Ovary (tissue), 10 donors: ENCODE measurements at places on chromosomes 12 and 14.

DNA sequence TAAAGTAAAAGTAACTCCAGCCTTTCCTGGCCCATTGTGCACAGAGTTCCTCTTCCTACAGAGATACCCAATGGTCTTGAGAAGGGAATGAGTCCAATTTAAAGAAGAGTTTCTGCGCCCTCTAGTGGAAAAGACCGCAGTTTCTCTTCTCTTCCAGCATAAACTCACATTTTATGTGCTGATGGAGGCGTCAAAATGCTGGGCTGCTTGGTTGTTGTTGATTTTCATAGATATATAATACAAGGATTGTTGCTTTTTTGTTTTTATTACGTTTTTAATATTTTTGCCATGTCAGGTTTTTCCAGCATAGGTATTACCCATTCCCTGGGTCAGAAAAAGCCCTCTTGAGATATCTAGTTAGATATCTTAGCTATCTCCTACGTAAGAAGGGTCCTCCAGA, 356.9 kb upstream of the STXBP6 start:
- DNase-seq, result no peak

GRCh38 chr14:59939828-59940227, 19.9 kb downstream of the LRRC9 start:
- no peak for DNase-seq

DNA sequence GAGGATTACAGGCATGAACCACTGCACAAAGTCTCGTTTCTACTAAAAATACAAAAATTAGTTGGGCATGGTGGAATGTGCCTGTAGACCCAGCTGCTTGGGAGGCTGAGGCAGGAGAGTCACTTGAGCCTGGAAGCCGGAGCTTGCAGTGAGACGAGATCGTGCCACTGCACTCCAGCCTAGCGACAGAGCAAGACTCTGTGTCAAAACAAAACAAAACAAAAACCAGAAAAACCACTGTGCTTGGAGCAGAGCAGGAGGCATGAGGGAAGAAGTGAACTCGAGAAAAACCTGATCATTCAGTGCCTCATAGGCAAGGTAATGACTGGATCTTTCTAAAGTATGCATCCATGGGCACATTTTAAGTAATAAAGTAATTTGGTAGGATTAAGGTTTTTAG, 487.8 kb downstream of the KCNH5 start:
- no peak for DNase-seq

DNA sequence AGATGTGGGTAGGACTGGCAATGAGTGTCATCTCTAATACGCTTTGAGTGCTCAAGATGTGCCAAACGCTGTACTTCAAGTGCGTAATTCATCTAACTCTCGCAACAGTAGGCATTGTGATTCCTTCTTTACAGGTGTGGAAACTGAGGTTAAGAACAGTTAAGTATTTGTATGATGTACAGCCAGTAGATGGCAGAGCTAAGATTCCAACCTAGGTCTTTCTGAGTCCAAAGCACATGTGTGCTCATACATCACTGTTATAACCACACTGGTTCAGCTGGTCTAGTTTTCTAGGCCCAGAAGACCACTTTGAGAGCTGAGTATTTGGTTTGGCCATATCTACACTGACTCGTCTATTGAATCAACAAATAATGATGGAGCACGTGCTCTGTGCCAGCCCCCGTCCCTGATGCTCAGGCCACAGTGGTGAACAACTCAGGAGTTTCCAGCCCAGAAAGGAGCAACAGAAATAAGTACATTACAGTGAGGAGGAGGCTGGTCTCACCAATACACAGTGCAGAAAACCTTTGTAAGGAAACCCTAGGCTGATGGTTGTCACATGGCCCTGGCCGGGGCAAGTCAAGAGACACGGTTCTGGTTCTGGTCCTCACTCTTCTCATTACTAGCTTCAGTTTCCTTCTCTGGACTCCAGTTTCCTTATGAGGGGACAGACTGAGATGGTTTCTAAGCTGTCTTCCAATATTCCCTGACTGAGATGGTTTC, 69.3 kb upstream of the SCN8A start:
- DNase-seq, result no peak

DNA sequence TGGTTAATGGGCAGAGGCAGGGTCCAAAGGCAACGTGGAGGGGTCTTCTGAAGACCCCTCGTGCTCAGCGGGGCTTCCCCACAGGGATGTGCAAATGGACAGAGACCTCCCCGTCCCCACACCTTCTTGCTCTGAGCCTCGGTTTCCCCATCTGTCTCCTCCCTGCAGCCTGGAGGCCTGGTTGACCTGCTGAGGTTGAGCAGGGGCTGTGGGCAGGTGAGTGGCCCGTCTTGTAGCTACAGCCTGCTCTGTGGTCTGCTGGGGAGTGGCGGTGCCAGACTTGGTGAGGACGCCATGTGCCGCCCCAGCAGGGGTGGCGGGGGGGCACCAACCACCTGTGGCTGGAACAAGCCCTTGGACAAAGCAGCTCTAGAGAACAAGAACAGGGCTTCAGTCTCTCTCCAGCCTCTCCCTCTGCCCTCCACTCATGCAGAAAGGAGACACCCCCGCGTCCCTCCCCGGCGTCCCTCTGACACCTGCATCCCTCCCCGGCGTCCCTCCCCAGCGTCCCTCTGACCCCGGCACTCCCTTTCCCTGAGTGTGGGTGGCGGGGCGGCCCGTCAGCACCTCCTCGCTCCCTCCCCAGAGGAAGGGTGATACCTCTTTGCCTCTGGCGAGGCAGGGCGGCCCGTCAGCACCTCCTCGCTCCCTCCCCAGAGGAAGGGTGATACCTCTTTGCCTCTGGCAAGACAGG, 83.7 kb downstream of the NOC4L start:
- DNase-seq, result no peak

- DNase-seq, result no peak
Observed at GRCh38 chr12:124909831-124910560, 4.5 kb downstream of the UBC start.

GRCh38 chr14:51872396-51872795, 12.0 kb downstream of the GNG2 start:
- DNase-seq, result no peak

DNA sequence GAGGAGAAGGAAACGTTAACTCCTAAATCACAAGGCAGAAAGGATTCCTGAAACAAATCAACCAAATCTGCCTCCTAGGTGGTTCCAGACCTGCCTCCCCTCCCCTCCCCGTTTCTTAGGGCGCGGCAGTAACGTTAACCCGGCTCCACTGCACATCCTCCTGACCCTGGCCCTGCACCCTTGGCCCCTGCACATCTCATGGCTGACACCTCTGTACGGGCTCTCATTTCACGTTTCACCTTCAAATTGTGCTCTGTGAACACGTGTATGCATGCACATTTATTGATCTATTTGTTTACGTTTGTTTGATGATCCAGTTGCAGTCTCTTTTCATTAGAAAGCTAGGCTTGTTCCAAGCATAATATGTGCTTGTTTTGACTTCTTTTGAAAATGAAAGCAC, 358.1 kb downstream of the ADGRD1 start:
- DNase-seq, result no peak

DNA sequence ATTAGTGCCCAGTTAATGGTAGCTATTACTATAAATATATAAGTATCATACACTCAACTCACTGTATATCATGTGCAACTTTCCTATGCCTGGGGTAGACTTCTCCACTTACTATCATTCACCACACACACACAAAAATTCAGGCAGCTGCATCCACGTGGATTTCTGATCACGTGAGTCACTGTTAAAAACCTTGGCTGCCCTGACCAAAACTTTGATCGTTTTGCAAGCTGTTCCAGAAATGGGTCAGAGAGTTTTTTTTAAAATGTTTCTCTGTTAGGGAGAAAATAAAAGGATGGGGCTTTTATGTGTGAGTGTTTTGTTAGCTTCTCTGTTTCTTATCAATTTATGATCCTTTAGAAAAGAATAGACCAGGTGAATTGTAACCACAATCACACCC, 198.2 kb upstream of the CNOT2 start:
- DNase-seq, result no peak

DNA sequence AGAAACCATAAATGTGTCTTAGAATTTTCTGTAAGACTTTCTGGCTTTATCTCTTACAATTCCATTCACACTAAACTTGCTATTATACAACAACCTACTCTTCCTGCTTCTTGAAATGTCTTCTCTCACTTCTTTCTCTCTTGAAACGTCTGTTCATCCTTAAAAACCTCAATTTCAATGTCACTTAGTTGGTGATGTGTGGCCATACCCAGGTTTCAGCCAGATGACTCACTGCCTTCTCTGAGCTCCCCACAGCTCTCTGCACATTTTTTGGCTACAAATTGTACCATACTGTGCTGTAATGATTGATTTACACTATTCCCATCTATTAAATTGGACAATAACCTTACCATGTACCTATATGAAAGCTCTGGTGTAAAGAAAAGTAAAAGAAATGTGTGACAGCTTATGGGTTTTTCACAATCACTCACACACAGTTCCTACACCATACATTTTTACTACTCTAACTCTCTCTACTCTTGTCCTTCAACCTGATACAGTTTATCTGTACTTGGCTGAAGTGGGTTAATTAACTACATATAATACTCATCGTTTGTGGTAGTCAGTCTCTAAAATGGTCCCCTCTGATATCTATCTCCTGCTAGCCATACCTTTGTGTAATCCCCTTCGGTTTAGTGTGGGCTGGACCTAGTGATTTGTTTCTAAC, 222.1 kb downstream of the NELL2 start:
- DNase-seq, result no peak

DNA sequence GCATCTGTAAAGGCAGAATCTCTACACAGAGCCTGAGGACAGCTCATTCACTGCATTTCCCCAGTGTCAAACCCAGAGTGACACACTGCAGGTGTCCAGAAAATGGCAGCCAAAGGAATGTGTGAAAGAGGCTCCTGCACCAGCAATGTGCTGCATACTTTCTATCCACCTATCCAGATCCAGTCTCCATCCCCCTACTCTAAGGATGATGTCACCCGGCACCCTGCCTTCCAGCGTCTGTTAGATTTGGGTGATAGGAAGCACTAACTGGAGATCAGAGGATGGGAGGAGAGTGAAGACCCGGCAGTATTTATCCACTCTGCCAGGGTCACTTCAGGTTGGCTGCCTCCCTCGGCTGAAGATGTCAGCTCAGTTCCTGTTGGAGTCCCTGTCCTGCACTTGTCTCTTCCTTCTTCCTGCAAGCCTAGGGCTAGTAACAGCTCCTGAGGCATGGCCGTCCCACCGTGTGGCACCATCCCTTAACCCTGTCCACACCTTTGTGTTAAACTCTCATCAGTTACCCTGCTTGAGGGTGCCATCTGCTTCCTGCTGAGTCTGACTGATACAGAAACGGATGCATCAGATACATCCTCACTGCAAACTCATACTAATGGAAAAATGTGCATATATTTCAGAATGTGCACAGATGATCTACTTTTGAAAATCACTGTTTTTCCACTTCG, 13.0 kb upstream of the GPR68 start:
- DNase-seq, result no peak
